ENCODE measurements at places on chromosomes 4 and X.

DNA sequence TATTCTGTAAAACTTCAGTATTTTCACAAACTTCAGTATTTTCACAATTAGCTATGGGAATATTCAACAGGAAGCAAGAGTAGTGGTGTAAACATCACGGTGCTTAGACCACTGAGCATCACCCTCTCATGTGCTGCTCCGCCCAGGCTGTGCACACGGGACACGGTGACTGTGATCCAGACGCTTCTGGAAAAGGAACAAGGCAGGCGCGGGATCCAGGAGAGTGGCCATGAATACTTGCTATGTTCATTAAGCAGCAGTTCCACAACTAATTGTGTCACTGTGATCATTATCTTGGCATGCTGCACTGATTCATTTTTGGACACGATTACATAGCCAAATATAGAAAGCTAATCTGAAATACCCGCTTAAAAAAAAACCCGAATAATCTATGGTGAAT is 19.6 kb upstream of the FAT1 start:
- no peak for DNase-seq

DNA sequence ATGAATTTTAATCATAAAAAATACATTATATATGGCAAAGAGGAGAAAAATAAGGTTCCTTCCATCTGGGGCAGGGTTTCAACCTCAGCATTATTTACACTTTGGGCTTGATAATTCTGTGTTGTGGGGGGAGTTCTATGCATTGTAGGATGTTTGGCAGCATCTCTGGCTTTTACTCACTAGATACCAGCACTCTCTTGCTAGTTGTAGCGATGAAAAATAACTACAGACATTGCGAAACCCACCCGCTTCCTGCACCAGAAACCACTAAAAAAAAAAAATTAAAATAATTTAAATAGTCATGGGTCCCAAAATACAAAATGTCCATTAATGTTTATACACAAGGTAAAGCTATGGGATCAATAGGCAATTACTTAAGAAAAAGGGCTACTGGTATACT is 52.7 kb downstream of the PPP3CA start:
- DNase-seq: no peak

GRCh38 chr4:26238426-26238777 is 82.4 kb upstream of the RBPJ start:
- DNase-seq: no peak

DNA sequence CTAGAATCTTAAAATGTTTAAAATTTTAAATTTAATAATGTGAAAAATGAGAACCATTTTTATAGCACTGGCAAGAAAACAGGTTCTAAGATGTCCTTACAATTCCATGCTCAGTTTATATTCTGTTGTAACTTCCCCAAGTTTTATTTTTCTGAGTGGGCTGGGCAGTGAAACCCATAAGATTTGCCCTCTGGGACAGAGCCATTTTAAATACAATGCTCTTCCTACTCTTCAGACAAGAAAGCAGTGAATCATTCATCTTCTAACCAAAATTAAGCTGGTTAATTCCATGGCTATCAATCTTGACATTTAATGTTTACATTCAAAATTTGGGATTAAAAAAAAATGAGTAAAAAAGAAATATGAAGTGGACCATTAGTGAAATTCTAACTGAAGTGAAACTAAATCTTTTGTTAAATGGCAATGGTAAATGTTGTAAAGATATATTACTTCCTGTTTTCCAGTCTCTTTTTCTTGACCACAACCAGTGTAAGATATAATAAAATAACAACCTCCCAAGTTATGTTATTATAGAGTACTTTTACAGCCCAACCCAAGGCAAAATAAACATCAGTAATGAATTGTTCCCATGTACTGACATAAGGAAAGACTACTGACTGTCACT is 37.2 kb upstream of the PTPN13 start:
- DNase-seq: no peak

DNA sequence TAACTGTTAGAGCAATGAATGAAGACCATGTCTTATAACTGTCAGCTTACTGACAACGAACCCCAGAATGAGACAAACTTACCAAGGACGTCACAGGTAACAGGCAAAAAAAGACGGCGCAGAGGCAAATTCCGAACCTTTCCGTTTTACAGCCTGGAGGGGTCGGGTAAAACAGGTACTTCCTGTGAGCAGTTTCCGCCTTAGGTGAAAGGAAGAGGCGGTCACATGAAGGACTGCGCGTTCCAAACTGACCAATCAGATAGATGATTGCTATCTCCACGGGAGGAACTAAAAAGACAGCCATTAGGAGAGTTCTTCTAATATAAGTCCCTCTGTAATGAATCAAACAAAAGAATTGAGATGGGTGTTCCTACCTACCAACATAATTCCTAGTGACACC is at the start of gene COX7B2:
Gene COX7B2, minus strand, starts transcription at position 168 of the 400 bp plus-strand sequence. CDS start 174,053 bp downstream, outside the sequence.
- no peak for DNase-seq

GRCh38 chrX:33032700-33033099 is 178.6 kb downstream of the DMD start:
- DNase-seq: no peak

DNA sequence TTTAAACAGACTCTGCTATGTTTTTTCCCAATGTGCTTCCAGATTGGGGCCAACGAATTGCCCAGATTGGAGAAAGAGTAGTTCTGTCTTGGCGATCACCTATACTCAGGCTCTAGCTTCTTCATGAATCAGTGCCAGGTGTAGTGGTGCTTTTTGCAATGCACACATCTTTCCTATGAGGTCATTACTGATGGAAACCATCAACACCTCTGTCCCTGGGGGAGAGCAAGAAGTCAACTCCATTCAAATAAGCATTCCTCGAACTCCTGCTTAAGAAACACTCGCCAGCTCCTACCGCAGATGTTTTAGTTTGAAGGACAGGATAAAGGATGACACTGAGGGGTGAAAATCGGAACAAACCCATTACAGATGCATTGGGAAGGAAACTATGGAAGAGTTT is 156.5 kb upstream of the DKK2 start:
- no peak for DNase-seq

DNA sequence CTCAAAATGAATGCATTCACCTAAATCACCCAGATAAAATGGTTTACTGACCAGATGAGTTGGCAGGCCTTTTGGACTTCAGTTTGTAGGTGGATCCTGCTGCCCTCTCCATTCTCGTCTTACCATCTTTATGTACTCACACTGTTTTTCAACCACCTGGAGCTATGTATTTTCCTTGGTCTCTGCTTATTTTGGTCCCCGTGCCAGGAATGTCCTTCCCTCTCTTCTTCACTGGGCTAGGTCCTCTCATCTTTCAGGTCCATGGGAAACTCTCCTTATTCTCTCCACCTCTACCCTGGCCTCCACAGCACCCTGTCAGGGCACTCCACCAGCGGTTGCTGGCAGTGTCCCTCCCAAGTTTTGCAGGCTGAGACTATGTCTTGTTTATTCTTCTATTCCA is 2.6 kb downstream of the GPRIN3 start:
- no peak for DNase-seq

- DNase-seq: no peak
These were observed 69.3 kb downstream of the SH3RF1 start for GRCh38 chr4:169201222-169202144.

GRCh38 chr4:22625311-22625710 is 67.4 kb upstream of the GBA3 start:
- DNase-seq: no peak

GRCh38 chr4:40848251-40848650 is 98.5 kb downstream of the NSUN7 start:
- DNase-seq: no peak

DNA sequence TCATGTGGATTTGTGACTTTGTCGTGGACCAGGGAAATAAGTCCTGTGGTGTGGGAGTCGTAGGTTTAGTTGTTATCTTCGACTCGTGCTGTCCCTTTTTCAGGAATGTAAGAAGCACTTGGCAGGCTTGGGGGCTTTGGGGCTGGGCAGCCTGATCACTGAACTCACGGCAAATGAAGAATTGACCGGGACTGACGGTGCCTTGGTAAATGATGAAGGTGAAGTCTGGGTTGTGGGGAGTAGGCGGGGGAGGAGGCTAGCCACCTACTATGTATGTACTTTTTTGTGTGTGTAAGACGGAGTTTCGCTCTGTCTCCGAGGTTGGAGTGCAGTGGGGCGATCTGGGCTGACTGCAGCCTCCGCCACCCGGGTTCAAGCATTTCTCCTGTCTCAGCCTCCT is 1.2 kb downstream of the TAF1 start:
- no peak for DNase-seq

DNA sequence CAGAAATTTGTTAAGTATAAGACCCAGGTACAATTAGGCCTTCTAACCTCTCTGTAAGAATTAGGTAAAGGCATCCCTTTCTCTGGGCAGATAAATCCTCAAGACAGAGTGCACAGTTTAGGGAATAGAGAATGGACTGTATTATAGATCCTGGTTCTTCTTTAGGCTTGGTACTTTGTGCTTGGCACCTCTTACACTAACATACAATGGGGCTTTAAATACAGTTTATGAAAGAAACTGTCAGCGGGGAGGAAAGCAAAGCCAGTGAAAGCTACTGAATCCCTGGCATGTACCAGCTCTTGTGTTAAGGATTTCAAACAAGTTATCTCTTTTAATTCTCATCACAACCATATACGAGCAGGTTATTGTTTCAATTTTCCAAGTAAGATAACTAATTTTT is 1350.0 kb downstream of the ADGRL3 start:
- no peak for DNase-seq

DNA sequence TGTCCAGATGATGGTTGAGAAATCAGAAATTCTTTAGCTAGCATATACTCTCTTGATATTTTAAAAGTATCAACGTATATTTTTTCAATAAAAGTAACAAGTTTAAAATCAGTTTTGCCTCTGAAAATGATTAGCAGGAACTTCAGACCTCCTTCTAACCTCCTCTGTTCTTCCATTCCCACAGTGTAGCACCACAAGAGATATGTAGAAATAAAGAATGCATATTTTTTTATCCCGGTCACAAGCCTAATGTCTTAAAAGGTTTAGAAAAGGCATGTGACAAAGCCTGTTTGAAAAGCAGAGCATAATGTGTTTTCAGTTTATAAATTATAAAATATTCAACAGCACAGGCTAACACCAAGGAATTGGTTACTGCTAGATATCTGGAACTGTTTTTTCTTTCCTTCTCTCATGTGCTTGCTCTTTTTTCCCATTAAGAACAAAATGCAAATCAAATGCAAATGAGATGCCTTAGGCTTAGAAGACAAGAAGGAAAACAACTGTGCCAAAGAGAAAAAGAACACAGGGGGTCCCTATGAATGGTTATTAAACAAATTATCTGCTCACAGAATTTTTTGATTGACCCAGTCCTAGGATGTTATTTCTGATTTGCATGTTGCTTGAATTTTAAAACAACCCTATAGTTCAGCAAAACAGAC is 351.7 kb upstream of the FAM241A start:
- no peak for DNase-seq

- DNase-seq: no peak
These were observed 181.4 kb upstream of the HCCS start for GRCh38 chrX:10929747-10930146.

- DNase-seq: no peak
These were observed 23.9 kb downstream of the HMX1 start for GRCh38 chr4:8847764-8848163.

DNA sequence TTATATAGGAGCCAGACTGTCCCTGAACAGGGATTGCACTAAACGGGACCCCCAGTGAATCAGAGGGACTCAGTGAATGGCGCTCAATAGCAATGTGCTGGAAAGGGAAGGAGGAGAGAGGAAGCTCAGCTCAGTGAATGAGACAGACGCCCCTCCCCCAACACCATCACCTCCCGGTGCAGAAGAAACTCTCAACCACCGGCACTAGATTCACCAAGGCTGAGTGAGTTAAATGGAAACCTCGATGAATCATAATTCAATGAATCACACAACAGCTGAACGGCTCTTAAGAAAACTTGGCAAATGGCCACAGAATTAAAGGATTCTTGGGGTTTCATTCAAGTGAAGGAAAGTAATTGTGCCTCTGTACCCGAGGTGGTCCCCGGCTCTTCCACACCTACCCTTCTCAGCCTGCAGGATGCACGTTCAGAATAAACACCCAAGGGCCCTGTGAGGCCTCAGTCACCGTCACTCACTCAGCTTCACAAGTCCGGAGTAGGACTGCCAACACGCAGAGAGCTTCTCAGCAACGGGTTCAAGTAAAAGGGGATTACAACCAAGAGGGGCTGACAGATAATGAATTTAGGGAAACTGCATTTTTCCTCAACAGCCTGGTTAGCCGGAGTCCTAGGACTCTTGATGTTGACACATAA is 29.3 kb downstream of the CRMP1 start:
- DNase-seq: no peak

DNA sequence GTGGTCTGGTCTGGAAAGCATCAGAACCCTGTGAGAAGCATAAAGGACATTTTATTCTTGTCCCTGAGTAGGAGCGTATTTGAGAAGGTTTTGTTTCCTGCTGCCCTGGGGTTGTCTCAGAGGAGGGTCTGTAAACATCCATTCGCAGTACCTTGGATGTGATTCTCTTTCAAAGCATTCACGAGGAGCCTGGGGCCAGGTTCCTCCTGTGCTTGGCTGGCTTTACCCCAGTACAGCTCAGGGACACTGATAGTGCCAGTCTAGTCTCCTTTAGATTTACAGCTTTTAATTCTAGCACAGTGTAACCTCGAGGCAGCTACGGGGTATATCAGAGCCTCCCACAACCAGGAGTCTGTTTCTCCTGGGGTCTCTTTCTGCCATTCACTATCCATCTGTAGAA is 2.7 kb downstream of the CLRN2 start:
- DNase-seq: no peak

DNA sequence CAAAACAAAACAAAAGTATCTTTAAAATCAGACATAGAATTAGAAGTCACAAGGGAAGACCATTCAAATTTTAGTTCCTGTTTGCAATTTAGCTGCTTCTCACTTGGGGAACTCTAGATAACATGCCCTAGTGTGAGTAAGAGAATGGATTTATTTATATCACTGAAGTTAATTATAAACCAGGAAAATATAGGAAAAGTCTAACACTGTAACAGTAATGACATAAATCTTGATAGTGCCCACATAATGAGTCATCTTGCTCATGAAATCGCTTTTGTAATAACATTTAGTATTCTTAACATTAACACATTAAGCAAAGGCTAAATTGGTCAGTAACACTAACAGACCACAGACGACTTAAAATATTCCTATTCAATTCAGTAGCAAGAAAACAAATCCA is 710.7 kb downstream of the STPG2 start:
- DNase-seq: no peak

GRCh38 chr4:42123071-42123644 is 29.3 kb downstream of the BEND4 start:
- no peak for DNase-seq
